ENCODE measurements at places on chromosomes 13 and 19.

DNA sequence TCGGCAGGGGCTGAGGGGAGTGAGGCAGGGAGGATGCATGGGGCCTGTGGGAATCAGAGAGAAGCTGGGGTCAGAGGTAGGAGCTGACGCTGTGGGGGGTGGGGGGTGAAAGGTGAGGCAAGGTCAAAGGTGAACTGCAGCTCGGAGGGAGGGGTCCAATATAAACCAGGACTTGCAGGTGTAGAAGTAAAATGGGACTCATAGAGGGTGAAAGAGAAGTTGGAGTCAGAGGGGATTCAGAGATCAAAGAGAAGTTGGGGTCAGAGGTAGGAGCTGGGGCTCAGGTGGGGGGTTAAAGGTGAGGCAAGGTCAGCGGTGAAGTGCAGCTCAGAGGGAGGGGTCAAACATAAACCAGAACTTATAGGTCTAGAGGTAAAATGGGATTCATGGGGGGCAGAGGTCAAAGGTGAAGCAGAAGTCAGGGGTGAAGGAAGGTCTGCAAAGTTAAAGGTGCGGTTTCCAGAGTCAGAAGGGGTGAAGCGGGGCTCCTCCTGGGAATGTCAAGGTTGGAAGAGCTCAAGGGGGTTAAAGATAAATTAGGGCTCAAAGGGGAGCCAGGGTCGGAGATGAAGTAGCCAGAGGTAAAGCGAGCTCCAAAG, 7.6 kb downstream of the TUBB4A start:
- no peaks in the 10 kb centered on the region for H3K36me3 ChIP-seq
- no peaks in the 10 kb centered on the region for H3K4me1 ChIP-seq
- no peak overlapping the region for H3K27ac ChIP-seq
- no peak overlapping the region for H3K4me3 ChIP-seq
- no peak for DNase-seq

GRCh38 chr19:4337906-4338440, 654 bp downstream of the STAP2 start:
- no peaks in the 10 kb centered on the region for H3K36me3 ChIP-seq
- H3K4me3 ChIP-seq: peak overlapping the region; percentile 62
- H3K27me3 ChIP-seq: no peaks in the 10 kb centered on the region

- peak overlapping the region; percentile 85 for H3K27ac ChIP-seq
- peaks cover 63% of the 10 kb centered on the region for H3K4me1 ChIP-seq
- no peak for DNase-seq
- no peaks in the 10 kb centered on the region for H3K27me3 ChIP-seq
- H3K36me3 ChIP-seq: peaks cover 34% of the 10 kb centered on the region
Observed at GRCh38 chr19:45515807-45516401, 8.6 kb downstream of the VASP start.

- DNase-seq: peak; percentile 36
- H3K36me3 ChIP-seq: no peaks in the 10 kb centered on the region
- no peak overlapping the region for H3K4me3 ChIP-seq
- peak overlapping the region; percentile 96 for H3K27ac ChIP-seq
- H3K27me3 ChIP-seq: no peaks in the 10 kb centered on the region
- peaks cover 39% of the 10 kb centered on the region for H3K4me1 ChIP-seq
Observed at GRCh38 chr19:14070268-14071050, 2.1 kb upstream of the MISP3 start.

GRCh38 chr13:112690283-112690929, 568 bp downstream of the ATP11A start:
- H3K27ac ChIP-seq: peak overlapping the region; percentile 97
- peak overlapping the region; percentile 99 for H3K4me3 ChIP-seq
- no peaks in the 10 kb centered on the region for H3K27me3 ChIP-seq

- no peak overlapping the region for H3K4me3 ChIP-seq
- no peak for DNase-seq
- peaks cover 2% of the 10 kb centered on the region for H3K4me1 ChIP-seq
- H3K27ac ChIP-seq: no peak overlapping the region
- no peaks in the 10 kb centered on the region for H3K27me3 ChIP-seq
Observed at GRCh38 chr13:22468045-22468444, 712.7 kb upstream of the SGCG start.

All from left ventricle myocardium inferior (tissue), 1 donor.